ENCODE measurements at places on chromosomes 5 and 9.

GRCh38 chr5:171129308-171129707 is 179.7 kb upstream of the TLX3 start:
- DNase-seq: no peak

DNA sequence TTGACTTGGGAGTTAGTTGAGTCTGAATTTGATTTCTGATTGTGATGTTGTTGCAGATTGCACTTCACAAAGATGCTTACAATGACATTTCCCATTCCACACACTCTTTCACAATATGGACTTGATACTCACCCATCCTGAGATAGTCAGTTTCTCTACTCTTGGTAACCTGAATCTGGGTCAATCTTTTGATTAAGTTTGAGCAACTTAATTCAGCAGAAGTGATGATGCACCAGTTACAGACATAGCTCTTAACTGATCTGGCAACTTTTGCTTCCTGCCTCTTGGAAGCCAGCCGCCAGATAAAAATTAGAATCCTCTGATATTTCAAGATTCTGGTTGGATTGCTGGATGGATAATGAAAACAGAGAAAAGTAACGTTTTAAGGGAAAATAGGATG is 79.7 kb upstream of the OSMR start:
- DNase-seq: no peak

GRCh38 chr5:113093558-113093957 is 117.0 kb downstream of the DCP2 start:
- DNase-seq: no peak

DNA sequence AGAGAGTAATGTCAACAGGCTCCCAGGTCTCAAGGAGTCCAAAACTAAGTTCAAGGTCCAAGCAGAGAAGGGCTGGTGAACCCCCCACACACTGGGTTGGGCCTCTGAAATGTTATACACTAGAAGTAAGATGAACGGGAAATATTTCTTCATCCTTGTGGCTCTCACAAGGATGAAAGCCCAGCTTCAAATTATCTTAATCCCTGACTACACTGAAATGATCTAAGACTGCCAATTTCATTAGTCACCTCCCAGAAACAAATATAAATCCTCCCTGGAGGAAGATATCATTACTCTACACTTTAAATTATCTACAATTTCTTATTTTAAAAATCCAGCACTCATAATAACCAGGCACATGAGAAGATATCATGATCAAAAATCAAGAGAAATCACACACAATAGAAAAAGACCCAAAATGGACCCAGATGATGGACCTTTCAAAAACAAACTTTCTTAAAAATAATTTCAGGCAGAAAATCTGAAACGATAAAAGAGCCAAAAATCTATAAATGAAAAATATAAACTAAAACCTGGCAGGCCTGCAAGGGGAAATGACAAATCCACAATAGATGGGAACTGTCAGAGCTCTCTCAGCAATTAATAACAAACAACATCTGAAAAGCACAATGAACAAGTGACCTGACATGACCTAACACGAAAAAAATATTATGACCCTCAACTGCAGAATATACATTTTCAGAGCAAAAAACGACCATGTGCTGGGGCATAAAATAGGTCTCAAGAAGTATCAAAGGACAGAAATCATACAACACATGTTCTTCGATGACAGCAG is 117.4 kb downstream of the GPR21 start:
- DNase-seq: no peak

DNA sequence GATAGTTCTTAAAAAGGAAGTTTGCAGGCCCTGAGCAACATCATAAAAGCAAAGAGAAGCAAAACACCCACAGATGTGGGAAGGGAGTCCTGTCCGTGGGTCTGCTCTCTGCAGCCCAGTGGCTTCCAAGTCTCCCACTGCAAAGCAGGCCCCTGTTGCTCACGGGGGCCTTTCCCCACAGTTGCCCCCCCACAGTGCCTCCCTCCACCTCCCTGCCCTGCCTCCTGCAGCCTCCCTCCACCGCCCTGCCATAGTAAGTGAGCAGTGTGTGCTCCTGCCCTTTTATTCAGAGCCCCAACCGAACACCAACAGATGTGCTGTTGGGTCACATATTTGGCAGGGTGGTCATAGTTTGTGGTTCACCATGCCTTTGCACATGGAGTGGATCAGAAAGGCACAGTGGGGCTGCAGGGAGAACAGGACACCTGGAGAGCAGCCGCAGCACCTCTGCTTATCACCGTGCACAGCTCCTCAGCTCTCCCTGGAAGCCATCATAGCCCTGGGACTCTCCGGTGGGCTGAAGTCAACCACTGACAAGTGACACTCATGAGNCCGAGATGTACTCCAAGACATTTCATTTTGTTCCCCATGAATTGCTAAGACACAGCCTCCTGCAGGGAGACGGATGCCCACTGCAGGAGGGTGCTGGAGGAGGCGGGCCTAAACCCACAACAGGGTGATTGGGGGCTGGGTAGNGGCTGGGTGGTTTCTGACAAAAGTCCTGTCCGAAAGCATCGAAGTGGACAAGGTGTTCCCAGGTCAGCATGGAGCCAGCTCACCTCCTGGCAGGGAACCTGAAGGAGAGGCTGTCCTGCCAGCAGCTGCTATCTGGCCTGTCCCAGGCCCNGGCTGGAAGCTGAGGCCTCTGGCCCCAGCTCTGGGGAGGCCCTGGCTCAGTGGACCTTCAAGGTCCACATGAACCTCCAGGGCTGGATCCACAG is 278.9 kb downstream of the GADD45G start:
- DNase-seq: no peak

- DNase-seq: no peak
Measured at GRCh38 chr9:94843134-94843533, 116.6 kb downstream of the AOPEP start.

DNA sequence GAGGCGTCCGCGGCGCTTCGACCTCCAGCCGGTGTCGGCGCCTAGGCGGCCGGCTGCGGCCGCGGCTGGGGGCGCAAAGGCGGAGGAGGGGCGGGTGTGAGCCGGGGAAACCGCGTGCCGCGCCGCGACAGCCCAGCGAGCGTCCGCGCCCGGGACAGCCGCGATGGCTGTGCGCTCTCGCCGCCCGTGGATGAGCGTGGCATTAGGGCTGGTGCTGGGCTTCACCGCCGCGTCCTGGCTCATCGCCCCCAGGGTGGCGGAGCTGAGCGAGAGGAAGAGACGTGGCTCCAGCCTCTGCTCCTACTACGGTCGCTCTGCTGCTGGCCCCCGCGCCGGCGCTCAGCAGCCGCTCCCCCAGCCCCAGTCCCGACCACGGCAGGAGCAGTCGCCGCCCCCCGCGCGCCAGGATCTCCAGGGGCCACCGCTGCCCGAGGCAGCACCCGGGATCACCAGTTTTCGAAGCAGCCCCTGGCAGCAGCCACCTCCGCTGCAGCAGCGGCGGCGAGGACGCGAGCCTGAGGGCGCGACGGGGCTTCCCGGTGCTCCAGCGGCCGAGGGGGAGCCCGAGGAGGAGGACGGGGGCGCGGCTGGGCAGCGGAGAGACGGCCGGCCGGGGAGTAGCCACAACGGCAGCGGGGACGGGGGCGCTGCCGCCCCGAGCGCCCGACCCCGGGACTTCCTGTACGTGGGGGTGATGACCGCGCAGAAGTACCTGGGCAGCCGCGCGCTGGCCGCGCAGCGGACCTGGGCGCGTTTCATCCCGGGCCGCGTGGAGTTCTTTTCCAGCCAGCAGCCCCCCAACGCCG is 605 bp downstream of the CHSY3 start:
- no peak for DNase-seq

- no peak for DNase-seq
Measured at GRCh38 chr5:150077060-150077459, 9.3 kb downstream of the CSF1R start.

DNA sequence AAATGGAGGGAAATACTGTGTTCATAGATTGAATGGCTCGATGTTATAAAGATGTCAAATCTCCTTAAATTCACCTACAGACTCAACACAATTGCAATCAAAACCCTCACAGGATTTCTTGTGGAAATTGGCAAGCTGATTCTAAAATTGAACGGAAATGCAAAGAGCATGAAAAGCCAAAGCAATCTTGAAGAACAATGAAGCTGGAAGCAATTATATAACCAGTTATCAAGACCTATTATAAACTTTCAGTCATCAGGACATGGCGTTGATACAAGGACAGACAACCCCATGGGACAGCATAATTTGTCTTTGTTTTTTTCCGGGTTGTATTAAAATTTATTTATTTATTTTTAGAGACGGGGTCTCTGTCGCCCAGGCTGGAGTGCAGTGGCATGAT is 53.5 kb upstream of the OTULINL start:
- DNase-seq: no peak

All from CD4-positive, alpha-beta T cell treated with Interleukin-15 for 4 hours (primary cell).